ENCODE measurements at places on chromosomes 7 and 10.

GRCh38 chr7:151539088-151539671, 19.5 kb upstream of the RHEB start:
- no peak for DNase-seq

- no peak for DNase-seq
These were observed 75.1 kb downstream of the SHOC2 start for GRCh38 chr10:110994406-110995086.

DNA sequence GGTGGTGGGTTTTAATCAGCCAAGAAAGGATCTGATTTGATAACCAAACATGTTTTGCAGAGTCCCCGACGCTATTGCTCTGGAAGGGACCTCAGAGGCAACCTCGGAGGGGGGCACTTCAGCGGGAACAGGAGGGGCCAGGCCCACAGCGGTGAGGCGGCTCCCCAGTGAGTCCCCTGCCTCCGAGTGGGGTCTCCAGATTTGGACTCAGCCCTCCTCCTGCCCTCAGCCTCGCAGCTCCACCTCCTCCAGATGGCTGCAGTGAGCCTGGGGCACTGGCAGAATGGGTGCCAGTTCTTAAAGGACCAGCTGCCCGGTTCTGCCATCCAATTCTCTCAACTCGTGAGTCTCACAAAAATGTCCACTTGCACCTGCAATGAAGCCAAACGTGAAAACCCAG, 61.0 kb upstream of the NANOS1 start:
- DNase-seq, result no peak

DNA sequence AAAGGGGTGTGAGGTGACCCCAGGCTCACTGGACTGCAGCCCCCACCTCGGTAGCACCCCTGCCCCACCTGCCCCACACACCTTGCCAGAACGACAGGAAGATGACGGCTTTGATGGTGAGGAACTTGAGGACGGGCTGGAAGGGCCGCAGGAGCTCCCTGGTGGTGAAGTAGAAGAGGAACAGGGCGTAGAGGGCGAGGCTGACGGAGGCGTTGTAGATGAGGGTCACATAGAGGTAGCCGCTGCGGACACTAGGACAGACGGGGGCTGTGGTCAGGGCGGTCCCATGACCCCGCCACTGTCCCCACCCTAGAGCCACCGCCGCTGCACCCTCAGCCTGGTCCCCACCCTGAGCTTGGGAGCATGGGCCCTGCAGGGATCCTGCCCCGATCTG, 7.6 kb downstream of the TMEM184A start:
- DNase-seq, result no peak

GRCh38 chr7:106797937-106798336, 67.1 kb upstream of the PIK3CG start:
- no peak for DNase-seq

GRCh38 chr10:88150339-88150738, 286.9 kb downstream of the PTEN start:
- no peak for DNase-seq

- no peak for DNase-seq
These were observed 107.7 kb upstream of the KCND2 start for GRCh38 chr7:120165227-120165626.

GRCh38 chr7:142548978-142549377, 200.3 kb upstream of the PRSS1 start:
- no peak for DNase-seq

DNA sequence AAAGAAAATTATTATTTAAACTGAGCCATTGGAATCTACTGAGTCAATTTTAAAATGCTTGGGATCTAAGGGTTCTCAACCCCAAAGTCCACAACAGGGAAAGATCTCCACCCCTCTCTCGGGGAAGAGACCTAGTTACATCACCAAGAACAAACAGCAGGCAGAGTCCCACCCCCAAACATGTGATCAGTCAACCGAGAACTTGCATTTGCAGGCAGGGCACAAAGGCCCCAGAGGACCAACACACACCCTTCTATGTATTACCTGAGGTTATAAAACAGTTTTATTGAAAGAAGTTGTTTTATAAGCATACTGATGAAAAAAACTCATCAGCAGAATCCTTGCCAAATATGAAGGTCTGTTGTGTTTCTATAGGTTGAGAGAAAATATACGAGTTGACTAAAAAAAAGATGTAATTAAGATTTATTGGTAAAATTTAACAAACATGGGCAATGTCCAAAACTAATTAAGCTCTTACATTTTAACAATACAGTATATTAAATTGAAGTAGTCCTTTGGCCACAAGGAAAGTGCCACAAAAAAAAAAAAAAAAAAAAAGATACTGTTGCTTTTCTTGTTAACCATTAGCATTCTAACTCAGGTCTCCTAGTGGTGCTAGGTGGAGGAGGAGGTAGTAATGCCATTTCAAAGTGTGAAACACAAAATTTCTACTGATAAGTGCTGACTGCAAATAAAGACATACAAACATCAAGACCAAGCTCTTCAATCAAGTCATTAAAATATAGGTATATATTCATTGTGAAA, 975 bp upstream of the USP54 start:
- no peak for DNase-seq

DNA sequence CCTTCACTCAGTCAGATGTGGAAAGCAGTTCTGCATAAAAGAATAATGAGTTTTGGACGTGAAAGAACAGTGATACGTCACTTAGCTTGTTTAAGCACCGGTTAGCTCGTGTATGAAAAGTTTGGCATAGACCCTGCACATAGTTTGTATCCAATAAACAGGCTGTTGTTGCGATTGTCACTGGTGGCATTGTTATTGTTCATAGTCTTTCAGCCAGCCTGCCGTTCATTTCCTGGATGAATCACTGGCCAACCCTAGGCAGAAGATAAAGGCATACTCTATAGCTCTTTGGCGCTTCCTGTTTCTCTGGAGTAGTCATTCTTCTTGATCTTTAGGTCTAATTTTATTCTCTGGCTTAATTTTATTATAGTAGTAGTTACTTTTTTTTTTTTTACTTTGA, 57.8 kb upstream of the ANKRD30A start:
- DNase-seq, result no peak
